ENCODE measurements at places on chromosomes 12 and 14.

DNA sequence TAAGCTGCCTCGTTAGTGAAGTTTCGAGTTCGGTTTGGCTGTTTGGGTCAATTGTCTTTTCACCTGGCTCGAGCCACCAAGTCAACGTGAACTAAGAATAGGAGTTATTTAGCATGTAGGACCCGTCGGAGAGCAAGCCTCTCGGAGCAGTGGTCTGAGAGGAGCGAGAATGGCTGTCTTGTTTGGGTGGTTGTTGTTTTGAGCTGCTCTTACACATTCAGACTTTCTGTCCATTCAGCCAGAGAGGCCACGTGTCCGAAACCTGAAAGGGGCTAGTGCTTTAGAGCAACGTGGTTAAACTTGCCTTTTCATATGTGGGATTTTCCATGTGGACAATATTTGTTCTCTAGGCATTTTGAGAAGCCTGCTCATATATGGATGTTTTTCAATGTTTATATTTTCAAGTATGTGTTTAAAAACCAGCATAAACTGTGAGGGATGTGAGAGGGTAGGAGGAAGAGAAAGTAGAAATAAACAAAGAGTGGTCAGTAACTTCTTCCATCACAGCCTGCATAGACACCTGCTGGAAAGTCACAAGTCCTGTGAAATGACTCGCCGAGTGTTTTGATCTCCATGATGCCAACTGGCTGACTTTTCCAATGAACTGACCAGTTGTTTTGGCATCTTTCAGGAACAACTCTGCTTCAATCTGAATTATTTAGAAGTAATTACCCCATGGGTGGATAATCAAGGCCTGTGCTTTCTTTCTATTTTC, 221.0 kb downstream of the ASCL1 start:
- no peak for DNase-seq

DNA sequence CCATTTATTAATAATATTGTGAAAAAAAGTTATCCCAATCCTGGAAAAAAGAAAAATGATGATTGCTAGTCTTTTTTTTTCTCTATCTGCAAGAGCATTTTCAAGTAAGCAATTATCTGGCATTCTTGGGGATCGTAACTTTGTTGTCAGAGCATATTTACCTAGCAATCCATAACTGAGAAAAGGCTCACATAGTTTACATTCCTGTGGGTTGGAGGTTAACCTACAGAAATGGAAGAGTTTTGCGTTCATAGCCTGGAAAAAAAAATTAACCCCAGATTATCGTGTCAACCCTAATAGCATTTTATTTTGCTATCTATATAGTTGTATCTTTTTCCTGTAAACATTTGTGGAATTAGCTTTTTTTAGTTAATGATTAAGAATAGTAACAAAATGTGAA, 292.3 kb downstream of the DAD1 start:
- no peak for DNase-seq

- DNase-seq, result no peak
Measured at GRCh38 chr14:34251662-34252061, 210.4 kb downstream of the SPTSSA start.

DNA sequence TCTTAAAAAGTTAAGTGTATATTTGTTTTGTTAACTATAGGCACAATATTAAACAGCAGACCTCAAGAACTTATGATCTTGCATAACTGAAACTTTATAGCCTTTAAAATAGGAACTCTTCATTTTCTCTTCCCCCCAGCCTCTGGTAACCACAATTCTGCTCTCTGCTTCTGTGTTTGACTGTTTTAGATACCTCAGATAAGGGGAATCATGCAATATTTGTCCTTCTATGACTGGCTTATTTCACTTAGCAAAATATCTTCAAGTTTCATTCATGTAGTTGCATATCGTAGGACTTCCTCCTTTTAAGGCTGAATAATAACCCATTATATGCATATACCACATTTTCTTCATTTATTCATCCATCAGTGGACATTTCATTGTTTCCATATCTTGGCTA, 131.3 kb downstream of the PTPRO start:
- no peak for DNase-seq

- no peak for DNase-seq
Measured at GRCh38 chr14:57692671-57693070, 173.2 kb downstream of the SLC35F4 start.

DNA sequence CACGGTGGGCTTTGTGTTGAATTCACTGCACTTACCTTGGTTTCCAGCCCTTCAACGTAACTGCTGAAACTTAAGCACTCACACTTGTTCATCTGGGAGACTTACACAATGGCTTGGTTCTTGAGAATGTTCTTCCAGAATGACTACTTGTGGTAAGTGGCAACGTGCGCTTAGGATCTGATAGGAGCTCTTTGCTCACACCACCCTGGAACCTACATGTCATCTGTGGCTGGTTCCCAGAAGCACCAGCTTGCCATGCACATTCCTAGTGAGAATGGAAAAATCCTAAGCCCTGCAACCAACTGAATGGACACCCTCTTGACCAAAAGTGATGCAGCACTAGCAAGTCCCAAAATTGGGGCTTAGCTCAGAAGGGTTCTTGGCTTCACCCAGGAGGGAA, 59.0 kb upstream of the FAM181A start:
- DNase-seq, result no peak

DNA sequence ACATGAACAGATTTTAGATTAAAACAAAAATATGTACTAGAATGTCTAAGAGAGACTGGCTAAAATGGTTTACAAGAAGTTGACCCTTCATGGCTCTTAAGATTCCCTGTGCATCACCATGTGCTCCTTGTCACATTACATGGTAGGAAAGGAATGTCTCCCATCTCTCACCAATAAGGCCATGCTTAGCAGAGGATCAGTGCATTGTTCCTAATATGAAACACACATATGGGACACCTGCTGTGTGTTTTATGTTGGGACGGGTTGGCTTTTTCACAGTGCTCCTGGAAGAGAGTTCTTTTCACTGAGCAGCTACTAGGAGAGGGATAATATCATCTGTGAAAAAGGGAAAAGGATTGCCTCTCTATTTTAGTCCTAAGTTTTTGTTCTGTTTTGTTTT, 9.6 kb downstream of the PFKM start:
- no peak for DNase-seq

DNA sequence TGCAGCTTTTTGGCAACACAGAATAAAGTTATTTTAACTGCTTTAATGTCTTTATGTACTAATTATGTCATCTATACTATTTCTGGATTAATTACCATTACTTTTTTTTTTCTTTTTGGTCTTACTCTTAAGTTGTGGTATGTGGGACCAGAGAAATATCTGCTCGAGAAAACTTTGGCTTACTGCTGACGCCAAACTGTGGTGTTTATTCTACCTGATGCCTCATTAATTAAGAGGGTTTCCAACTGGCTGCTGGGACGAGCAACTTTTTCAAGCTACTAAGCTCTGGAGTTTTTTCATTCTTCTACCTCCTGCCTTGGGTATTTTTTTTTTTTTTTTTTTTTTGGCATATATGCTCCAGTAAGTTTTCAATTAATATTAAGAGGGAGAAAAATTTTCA, 1257.5 kb downstream of the FSCB start:
- no peak for DNase-seq

Data from activated T-helper 1 cell treated with anti-CD3 and anti-CD28 coated beads, Interleukin-12 subunit alpha, Interleukin-12 subunit beta, Interleukin-2, Interleukin-4 antibody, amounts not matched to agents 30 ng/mL and 10 ng/mL and 1 ng/mL, durations not matched to agents 14 hours and 24 hours and 36 hours (primary cell).